Suppressor macrophage treated with lipopolysaccharide for 1 hour (primary cell): ENCODE measurements at places on chromosomes 4 and X.

GRCh38 chr4:67401902-67402301, 143.4 kb downstream of the CENPC start:
- DNase-seq = no peak

GRCh38 chrX:50691820-50692219, 122.2 kb downstream of the SHROOM4 start:
- DNase-seq = peak; percentile 52

DNA sequence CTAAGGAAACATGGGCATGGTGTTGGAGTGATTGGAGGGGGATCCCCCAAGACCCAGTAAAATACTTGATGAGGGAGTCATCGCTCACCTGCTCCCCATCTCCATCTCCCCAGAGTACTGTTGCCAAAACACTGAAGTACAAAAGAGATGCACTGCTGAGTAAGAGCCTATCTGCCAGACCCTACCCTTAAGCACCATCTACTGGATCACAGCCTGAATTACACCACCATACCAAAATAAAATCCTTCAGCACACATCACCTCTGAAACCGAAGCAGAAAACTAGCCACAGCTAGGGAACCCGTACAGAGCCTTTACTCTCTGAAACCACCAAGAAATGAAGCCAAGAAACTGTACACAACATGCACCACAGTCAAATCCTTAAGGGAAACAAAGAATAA, 466.3 kb upstream of the ACTRT1 start:
- peak; percentile 1 for DNase-seq

- DNase-seq = peak; percentile 92
These were observed 80.8 kb downstream of the PALLD start for GRCh38 chr4:168577624-168578023.

DNA sequence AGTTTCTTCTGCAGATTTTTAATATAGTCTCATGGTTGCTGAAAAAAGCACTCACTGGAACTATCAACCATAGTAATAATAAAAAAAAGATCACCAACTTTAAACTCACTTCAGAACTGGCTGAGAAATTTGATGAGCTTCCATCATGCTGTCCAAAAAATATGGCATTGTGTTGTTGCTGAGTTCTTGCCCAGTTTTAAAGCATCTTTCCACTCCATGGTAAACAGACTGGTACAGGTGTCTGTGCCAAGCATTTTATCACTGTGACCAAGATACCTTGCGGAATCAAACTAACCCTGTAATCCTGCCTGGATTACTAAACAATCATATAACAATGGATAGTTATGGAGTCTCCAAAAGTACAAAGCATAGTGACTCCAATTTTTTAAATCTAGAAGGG, 360.3 kb upstream of the NOCT start:
- DNase-seq = no peak

GRCh38 chr4:171621646-171622045, 191.6 kb upstream of the GALNTL6 start:
- no peak for DNase-seq

- DNase-seq = no peak
These were observed 22.0 kb upstream of the PPARGC1A start for GRCh38 chr4:23911675-23912455.

- no peak for DNase-seq
These were observed 106.8 kb upstream of the CBLL2 start for GRCh38 chrX:22165732-22166457.

GRCh38 chrX:110188701-110189558, 129.0 kb downstream of the AMMECR1 start:
- DNase-seq = peak; percentile 51

- DNase-seq = no peak
These were observed 1387.6 kb downstream of the STIM2 start for GRCh38 chr4:28248269-28248668.

- DNase-seq = no peak
These were observed 1015.1 kb downstream of the RPA4 start for GRCh38 chrX:97898798-97899197.

GRCh38 chrX:155134255-155134654, 62.9 kb downstream of the BRCC3 start:
- DNase-seq = no peak

DNA sequence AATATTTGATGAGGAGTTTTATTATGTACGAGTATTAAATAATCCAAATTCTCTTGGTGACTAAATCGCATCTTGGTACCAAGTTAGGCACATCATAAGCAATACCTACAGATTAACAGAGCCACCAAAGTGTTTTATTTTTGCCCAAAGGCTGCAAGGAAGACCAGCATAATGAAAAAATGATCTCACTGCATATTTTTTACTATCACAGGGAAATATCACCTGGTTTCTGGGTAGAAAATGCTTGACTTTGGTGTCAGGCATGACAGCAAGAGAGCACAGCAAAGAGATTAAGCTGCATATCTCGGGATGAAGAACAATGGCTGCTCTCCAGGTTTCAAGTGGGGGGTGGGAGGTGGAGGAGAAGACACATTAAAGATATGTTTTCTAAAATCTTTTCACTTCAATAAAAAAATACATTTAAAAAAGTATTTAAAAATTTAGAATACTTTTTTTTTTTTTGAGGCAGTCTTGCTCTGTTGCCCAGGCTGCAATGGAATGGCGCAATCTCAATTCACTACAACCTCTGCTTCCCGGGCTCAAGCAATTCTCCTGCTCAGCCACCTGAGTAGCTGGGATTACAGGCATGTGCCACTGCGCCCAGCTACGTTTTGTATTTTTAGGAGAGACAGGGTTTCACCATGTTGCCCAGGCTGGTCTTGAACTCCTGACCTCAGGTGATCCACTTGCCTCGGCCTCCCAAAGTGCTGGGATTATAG, 86.1 kb downstream of the FRYL start:
- no peak for DNase-seq

DNA sequence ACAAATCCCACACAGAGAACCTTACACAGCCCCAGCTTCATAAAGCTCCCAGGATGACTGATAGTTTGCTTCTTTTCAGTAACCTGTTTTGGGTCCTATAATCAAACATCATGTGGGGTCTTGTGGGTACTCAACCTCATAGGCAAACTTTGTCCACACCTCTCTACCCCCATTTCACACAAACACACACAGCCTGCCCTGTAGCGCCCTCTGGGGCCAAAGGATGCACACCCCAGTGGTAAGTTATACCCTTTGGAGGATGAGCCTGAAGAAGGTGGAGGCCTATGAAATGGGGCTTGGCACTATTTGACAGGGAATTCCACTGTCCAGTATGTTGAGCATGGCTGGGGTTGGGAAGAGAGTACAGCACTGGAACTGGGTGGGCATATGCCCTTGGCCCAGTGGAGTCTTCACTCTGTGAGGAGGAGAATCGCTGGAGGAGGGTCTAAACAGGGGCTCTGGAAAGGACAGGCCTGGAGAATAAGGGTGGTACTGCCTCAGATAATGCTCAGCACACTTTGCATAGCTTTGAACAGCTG, 30.5 kb upstream of the COL25A1 start:
- peak; percentile 25 for DNase-seq

DNA sequence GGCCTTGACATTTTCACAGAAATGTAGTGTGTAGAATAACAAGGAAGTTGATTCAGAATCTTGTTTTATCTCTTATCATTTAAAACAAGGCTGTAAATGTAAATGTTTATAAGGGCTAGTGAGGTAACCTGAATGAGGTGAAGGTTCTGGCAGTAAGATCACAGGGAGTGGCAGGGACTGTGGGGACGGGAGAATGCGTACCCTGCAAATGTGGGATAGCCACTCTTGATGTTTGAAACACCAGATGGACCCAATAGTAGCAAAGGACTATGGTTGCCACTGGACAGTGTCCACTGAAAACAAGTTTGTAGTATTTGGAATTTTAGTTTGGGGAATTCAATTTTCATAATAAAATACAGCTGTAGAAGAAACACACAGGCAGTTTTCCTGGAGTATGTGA, 155.3 kb downstream of the FHIP1A start:
- no peak for DNase-seq

DNA sequence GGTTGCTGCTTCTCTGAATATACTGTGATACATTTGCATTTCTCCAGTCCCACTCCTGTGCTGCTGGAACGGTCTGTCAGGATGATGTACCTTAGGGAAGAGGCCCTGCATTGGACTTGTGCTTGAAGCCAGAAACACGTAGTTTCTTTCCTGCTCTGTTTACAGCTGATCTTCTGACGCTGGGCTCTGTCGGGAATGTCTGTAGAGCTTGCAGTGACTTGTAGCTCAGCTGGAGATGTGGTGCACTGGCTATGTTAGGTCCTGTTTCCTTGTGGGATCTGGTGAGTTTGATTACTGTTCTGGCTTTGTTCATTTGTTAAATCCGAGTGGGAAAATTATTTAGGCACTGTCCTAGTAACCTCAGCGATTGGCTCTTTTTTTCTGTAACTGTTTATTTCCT, 137.2 kb upstream of the WDR1 start:
- DNase-seq = no peak

GRCh38 chr4:139025841-139026240, 10.3 kb downstream of the NOCT start:
- DNase-seq = no peak

GRCh38 chrX:6187256-6187655, 41.4 kb downstream of the NLGN4X start:
- DNase-seq = no peak

DNA sequence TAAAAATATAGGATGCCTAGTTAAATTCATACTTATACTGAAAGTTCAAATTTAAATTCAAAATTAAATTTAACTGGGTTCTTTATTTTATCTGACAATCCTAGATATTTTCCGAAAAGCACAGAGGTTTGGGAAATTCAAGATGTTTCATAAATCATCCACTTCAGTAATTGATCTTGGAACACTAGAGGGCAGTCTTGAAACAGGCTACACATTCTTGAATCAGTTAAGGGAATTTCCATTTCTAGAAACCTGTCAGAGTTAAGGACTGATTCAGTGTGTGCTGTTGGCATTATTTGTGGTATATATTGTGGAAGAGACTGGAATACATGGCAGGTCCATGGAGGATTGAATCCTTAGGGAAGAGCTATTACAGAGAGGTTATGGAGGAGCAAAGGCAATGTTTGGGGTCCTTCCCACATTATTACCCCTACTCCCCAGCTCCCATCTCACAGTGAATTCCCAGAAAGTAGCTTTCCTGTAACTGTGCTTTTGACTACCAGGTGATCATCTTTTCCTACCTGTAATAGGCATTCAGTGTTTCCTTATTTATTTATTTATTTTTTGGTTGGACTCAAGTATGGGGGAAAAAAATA, 92.9 kb downstream of the EGF start:
- peak; percentile 88 for DNase-seq

DNA sequence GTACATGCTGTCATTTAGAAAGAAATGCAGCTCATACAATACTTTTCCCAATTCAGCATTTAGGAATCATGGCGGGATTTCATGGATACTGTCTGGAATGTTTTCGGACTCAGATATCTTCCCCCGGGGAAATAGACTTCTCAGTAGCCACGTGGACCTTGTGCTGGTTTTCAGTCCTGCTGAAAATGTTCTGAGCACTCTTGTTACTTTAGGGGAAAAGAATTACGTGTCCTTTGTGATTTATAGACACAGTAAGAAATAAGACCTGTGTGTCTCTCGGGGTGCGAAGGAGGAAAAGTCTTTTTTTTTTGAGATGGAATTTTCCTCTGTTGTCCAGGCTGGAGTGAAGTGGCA, 3.8 kb downstream of the CD99 start:
- no peak for DNase-seq

DNA sequence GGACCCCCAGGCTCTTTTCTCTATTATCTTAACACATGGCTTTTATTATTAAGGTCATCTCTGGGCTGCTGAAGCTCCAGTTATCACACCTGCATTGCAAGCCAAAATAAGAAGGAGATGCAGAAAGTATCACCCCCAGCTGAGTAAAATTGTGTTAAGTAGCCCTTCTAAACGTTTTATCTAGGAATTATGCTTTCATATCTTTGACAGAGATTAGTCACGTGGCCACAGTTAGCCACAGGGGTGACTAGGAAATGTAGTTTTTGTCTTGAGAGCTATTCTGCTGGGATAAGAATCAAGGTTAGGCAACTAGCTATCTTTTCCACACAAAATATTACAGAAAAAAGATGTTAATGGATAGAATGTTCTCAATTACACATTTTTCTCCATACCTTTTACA, 102.1 kb downstream of the ANXA3 start:
- peak; percentile 51 for DNase-seq

GRCh38 chr4:181820553-181820952, 422.6 kb upstream of the TENM3 start:
- DNase-seq = no peak

DNA sequence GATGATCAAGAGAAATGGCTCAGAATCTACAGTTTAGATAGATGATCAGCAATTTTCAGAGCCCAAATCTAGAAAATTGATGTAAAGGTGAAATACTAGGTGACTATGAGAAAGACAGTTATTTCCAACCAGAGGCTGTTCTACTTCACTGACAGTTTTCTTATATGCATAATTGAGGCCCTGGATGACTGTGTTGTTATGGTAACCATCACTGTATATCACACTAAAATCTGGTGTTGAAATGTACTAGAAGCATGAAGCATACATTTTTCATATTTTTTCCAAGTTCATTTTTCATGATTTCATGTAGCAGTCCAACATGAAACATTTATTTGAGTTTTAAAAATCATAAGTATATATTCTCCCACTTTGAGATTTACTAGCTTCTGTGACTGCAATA, 87.4 kb downstream of the ATXN3L start:
- DNase-seq = no peak

DNA sequence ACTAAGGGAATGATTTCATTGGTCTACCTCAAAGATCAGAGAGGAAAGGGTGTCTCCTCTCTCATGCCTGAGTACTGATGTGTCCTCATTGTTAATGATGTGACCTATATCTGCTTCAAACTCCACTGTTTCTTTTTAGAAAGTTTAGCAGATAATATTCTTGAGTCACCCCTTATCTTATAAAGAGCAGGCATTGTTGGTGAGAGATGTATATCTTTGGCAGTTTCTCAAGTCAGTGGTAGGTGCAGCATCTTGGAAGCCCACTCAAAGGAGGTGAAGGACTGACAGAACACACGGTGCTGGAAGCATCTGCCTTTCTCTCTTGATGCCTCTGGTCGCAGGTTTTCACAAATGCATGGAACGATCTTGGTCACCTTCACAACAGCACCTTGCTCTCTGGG, 71.2 kb downstream of the ZNF518B start:
- DNase-seq = no peak

GRCh38 chr4:8850074-8850829, 21.4 kb downstream of the HMX1 start:
- no peak for DNase-seq

DNA sequence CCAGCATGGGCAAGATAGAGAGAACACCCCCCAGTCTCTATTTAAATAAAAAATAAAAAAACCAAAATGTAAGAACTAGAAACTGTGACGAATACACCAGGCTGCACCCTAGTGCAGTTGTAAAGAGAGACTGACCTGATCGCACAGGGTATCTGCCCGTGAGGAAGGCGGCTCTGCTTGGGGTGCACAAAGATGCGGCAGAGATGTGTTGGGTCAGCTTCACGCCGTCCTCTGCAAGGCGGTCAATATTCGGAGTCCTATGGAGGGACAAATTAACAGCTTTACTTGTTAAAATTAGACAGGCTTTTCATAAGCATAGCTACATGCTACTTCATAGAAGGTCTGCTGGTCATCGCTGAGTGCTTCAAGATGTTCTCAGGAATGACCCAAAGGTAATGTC, 26.1 kb upstream of the ARSD start:
- DNase-seq = no peak

- DNase-seq = peak; percentile 72
These were observed 2.4 kb downstream of the ANKRD50 start for GRCh38 chr4:124710015-124710741.
